Naive thymus-derived CD8-positive, alpha-beta T cell (primary cell): ENCODE measurements at places on chromosomes 5 and 9. TPM values are rescaled to one million over a fixed set of nuclear protein-coding genes. Genes with fewer than 3 reads are reported as not detected.

Gene ANXA6
- total RNA-seq: 359 TPM

Gene TAF1L
- 0.05 TPM for total RNA-seq

Gene SPINK4
- not detected for total RNA-seq

Gene GRM6
- not detected for total RNA-seq

Gene GAS1
- total RNA-seq: 0.91 TPM

Gene PDE6A
- total RNA-seq: not detected

Gene DMRTA1
- total RNA-seq: not detected

- DNase-seq: no peak
These were observed 10.2 kb downstream of the ABL1 start for GRCh38 chr9:130845254-130845653.

- DNase-seq: no peak
These were observed 232.9 kb downstream of the SYK start for GRCh38 chr9:91034521-91034920.

GRCh38 chr5:160385496-160385895 is 14.4 kb downstream of the FAM200C start:
- DNase-seq: no peak

- DNase-seq: no peak
These were observed 272.5 kb downstream of the SYK start for GRCh38 chr9:91073811-91074771.

DNA sequence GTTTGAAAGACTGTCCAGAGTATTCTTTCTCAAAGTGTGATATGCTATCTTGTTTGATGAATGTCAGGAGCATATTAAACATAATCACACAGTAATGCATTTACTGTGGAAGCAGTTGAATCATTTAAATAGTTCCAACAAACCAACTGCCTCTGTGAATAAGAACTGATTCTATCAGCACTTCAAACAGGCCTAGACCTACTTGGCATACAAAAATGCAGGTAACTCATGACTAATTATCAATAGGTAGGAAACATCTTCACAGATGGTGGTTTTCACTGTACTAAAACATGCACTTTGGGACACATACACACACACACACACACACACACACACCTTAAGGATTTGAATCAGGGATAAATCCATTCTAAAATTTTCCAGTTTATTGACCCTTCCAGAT is 91.2 kb upstream of the SNX2 start:
- DNase-seq: no peak

DNA sequence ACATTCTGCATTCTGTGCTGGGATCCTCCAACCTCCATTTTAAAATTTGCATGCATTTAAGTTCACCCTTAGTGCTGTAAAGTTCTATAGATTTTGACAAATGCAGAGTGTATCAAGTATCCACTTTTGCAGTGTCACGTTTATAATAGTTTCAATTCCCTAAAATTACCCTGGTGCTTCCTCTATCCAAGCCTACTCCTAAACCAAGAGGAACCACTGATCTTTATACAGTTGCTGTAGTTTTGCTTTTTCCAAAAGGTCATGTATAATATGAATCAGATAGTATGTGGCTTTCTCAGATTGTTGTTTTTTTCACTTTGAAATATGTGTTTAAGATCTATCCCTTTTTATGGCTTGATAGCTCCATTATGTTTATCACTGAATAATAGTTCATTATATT is 468.4 kb upstream of the CDH6 start:
- DNase-seq: no peak

DNA sequence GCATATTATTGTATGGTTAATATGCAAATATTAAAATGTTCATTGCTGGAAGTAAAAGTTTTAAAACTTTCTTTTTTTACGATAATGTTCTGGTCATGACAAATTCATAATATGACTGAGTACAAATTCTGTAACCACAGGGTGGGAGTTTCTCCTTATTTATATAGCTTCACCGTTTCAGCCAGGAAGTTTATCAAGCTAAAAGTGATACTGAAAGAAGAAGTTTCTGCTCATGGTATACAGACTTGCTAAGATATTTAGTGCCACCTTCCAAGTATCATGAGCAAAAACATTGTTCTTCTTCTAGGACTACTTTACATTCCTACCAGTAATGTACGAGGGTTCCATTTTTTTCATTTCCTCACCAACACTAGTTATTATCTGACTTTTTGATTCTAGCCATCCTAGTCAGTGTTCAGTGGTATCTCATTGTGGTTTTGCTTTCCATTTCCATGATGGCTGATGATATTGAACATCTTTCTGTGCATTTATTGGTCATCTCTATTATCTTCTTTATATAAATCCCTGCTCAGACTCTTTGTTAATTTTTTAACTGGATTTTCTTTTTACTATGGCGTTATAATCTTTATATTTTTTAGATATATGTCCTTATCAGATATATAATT is 94.2 kb upstream of the PRRC1 start:
- DNase-seq: no peak
